ENCODE measurements at places on chromosomes 6 and 20. TPM values are rescaled to one million over a fixed set of nuclear protein-coding genes. Genes with fewer than 3 reads are reported as not detected.

DNA sequence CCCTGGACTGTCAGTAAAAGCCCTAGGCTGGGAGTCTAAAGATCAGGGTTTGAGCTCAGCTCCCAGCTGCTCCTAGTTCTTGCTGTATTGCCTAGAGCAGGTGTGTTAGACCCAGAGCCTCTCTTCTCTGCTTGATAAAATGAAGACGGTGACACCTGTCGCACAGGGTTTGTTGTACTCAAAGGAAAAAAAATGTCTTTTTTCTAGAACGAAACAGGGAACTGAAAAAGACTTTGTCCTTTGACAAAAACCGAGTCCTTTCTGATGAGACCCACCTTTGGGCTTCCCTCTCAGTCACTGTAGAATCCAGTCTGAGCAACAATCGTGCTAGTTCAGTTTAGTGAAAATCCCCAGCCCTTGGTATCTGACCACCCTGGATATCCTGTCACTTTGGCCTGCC, 102.1 kb upstream of the LAMP5 start:
- no peaks in the 10 kb centered on the region for H3K36me3 ChIP-seq
- H3K27ac ChIP-seq: no peak overlapping the region
- DNase-seq: no peak
- H3K4me3 ChIP-seq: no peak overlapping the region
- H3K27me3 ChIP-seq: no peaks in the 10 kb centered on the region
- peaks cover 2% of the 10 kb centered on the region for H3K4me1 ChIP-seq

- no peak overlapping the region for H3K27ac ChIP-seq
- no peak for DNase-seq
- no peaks in the 10 kb centered on the region for H3K27me3 ChIP-seq
- H3K4me3 ChIP-seq: no peak overlapping the region
- H3K36me3 ChIP-seq: no peaks in the 10 kb centered on the region
Measured at GRCh38 chr6:3841066-3841454, 8.1 kb upstream of the FAM50B start.

DNA sequence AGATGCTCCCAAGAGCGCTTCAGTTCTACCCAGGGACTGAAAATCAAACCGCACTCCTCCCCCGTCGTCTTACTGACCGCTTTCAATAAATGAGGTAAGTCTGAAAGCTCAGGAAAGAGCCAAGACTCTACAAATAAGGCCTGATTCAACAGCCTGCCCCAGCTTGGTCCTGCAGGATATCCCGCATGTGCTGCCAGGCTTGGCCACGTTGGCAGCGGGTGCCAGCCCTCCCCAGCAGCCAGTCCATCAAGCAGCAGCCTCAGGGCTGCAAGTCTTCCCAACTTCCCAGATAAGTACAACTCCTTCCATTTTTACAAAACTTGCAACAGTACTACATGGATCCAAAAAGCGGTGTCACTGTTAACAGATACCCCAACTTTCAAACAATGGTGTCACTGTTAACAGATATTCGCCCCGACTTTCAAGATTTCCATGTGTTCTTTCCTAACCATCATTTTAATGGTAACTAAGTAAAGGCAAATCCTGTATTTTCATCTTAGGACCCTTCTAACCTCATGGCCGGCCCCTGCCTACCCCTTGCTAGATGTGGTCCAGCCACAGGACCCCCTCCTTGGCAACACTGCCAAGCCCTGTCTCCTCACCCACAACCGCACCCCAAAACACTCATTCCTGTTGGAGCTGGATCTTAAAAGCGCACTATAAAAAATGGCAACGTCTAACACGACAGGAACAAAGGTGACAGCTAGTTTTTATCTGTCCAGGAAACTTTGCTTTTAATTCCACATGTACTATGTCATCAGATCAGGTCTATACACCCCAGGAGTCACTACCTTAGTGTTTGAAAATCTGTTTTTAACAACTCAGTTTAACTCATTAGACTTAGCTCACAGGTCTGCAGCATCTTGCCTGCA, 28.0 kb downstream of the DIDO1 start:
- H3K4me3 ChIP-seq: no peak overlapping the region
- DNase-seq: no peak
- H3K4me1 ChIP-seq: no peaks in the 10 kb centered on the region
- H3K36me3 ChIP-seq: peaks cover 22% of the 10 kb centered on the region

The PRSS35 gene
- not detected for total RNA-seq
